Suppressor macrophage (primary cell): ENCODE measurements at places on chromosomes 2 and 18.
A peak's percentile ranks its signal among the peaks of the same experiment; 100 is the strongest.

DNA sequence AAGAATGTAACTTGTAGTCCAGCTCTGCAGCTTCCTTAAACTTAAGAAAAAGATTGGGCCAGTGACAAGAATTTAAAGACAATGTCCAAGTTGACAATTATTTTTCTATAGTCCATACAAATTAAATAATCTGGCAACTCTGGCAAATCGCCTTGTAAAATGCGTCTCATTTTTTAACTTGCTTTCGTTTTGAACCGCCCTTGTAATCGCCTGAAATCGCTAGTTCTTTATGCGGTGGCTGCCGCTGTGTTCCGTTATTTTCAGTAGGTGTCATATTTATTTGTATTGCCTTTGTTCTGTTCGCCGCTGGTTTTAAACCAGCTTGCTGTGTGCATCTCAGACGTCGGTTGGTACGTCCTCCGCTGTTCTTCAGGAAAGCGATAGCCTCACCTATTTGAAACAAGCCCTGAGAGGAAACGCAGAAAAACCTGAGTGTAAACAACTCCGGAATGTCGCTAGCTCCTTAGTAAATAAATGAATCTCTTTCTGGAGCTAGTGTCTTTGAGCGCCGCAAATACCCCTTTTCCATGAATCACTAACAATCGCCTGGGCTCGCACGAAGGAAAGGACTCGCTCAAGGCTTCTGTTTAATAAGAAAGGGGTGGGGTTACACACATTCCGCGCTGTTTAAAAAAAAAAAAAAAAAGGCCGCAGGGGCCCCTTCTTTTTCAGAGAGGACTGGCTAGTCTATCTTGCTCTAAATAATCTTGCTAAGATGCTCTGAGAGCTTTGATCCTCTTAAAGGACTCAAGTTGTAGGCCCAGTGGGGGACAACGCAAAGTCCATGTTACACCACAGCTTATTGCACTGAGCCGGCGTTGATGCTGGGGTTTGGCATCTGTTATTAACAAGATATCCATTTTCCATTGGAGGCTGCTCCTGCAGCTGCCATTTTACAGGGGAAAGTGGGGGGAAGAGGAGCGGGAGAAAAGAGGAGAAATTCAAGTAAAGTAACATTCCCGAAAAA, 3.0 kb downstream of the HOXD8 start:
- peak; percentile 14 for DNase-seq

DNA sequence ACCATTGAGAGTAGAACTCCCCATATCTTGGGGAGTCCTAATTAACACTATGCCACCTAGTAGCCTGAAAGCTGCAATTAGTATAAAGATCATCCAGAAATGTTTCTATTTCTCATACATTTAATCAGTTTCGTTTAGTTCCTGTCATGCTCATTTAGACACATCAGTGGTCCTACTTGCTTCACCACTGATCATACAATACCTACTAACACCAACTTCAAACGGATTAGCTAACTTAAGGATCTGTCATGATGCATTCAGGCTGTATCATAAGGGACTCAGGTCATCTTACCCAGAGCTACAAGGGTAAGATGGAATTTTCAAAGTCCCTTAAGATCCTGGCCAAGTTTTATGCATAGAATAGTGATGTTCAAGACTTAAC, 6.8 kb downstream of the SRSF7 start:
- DNase-seq, result no peak

GRCh38 chr2:216688731-216689340, 6.5 kb downstream of the IGFBP5 start:
- no peak for DNase-seq

DNA sequence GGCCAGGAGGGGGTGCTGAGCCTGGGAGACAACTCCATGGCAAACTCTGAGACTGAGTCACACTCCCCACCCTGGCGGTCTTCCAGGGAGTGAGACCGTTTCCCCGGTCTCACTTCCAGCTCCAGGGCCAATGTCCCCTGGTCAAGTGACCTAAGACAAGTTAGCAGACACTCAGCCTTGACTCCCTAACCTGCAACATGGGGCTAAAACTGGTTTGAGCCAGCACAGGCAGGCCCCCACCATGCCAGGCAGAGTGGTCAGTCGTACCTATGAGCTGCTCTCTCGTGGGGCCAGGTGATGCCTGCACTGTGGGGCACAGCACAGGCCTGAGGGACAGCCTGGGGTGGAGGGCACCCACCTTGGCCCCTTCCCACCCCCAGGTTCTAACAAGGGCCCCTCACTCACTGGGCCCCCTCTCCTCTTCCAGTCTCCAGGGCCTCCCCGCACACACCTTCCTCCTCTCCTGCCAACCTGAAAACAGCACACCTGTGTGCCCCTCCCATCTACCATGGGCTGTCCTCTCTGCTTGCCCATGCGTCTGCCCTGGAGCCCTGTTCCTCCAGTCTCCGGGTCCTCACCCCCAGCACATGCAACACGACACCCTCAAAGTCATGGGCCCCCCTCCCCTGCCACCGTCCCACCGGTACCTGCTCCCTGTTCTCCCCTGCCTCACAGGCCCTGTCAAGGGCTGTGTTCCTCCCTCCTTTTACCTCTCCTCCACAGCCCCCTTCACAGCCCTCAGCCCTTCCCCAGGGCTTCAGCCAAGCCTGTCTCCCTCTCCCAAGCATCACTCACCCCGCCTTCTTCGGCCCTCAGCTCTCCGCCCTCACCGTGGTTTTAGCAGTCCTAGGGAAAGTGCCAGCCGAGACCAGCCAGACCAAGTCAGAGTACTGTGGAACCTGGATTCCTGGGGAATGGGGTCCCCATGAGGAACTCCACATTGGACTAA, 1.6 kb downstream of the GPR17 start:
- DNase-seq, result no peak

DNA sequence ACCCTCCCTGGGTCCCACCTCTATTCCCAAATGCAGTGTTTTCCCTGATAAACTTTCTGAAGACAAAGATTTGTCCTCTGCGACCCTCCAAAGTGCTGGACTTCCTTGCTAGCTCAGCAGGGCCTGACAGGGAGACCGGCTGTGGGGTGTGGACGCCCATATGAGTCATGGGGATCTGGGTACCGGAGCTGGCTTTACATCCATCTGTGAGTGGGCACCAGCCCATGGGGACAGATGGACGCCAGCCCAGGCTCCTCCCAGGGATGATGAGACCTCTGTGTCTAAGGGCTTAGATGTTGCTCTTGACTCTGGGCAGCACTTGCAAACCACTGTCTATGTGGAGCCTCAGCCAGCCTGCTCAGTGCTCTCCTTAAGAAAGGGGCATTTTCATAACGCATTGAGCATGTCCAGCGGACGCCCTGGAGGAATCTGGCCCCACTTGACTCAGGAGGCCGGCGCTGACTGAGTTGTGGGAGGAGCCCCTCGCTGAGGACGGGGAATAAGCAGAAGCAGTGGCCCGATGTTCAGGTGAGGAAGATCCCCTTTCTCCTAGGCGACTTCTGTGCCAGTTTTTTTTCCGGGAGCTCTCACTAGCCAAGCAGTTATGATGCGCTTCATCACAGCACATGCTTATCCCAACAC, 229.4 kb upstream of the MYT1L start:
- no peak for DNase-seq

DNA sequence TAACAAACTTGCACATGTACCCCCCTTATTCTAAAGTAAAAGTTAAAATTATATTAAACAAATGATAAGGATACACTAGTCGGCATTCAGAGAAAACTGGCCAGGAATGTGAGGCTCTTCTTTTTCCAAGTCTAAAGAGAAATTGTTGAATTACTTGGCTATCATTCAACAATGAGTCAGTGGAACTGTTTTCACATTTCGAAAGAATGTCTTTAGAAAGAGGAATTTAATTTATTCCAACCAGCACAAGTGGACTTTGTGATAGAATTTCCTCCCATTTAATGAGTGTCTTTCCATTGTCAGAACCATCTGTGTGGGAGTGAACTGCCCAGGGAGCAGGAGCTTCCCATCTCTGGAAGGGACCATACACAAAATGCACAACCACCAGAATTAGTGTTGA, 792.2 kb downstream of the EPHA4 start:
- no peak for DNase-seq

DNA sequence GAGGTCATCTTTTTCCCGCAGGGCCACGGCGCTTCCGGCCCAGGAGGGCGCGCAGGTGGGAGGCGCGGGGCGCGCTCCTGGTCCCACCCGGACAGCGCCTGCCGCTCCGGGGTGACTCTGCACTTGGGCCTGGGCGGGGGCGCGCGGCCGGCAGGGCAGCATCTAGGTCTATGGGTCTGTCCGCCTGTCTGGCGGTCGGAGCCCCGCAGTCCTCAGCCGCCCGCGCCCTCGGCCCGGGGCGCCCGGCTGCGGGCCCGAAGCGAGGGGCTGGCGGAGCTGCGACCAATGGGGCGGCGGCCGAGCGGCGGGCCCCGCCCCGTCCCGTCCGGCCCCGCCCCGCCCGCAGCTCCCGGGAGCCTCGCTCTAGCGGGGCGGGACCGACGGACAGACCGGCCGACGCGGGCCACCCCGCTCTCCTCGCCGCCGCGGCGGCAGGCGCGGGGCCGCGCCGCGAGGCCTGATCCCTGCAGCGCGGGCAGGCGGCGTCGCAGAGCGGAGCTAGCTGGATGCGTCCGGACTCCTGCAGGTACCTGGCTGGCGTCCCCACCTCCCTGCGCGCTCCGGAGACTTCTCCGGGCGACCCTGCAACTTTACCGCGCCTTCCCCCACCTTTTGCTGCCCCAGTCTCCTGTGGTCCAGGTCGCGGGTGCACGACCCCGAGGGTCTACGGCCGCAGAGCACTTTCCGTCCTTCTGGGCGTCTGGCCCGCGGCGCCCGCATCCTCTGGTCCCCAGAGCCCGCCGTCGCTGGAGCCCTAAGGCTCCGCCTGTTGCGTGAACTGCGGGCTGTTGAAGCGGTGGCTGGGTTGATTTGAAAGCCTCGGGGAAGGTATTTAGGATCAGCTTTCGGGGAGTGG, at the start of gene KCNS3:
Gene KCNS3 (plus strand): TSS at position 387 of the 856 bp plus-strand sequence. CDS start 52,342 bp downstream, outside the sequence.
- peak; percentile 14 for DNase-seq

DNA sequence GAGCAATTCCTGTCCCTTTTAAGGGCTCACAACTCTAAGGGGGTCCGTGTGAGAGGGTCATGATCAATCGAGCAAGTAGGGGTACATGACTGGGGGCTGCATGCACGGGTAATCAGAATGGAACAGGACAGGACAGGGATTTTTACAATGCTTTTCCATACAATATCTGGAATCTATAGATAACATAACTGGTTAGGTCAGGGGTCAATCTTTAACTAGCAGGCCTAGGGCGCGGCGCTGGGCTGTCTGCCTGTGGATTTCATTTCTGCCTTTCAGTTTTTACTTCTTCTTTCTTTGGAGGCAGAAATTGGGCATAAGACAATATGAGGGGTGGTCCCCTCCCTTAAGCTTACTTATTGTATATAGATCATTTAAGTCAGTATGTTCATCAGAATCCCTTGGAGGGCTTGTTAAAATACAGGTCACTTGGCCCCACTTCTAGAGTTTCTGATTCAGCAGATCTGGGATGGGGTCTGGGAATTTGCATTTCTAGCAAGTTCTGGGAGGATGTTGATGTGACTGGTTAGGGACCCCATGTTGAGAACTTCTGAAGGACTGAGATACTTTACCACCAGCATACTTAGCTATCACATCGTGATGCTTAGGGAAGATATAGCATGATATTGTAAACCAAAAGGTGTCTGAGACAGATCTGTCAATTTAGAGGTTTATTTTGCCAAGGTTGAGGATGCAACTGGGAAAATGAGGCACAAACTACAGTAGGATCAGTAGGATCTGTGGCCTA, 2.8 kb upstream of the INPP4A start:
- no peak for DNase-seq

- no peak for DNase-seq
Observed at GRCh38 chr2:219998107-219998506, 370.7 kb downstream of the SLC4A3 start.

- no peak for DNase-seq
Observed at GRCh38 chr18:51503351-51503750, 305.9 kb upstream of the MEX3C start.

DNA sequence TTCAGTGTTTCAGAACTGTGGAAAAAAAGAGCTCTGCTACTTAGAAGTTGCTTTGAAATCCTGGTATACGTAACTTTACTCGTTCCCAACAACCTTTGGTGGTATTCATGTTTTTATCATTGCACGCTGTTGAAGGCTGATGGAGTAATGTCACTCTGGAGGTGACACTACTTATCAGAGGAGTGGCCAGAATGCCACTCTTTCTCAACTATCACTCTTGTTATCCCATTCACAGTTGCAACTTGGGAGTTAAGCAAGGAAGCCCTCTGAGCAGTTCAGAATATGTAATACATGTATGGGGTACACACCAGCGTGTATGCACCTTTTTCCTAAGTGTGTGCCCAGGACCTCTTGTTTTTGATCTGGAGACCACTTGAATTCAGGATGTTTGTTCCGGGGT, 53.6 kb downstream of the TANC1 start:
- no peak for DNase-seq

DNA sequence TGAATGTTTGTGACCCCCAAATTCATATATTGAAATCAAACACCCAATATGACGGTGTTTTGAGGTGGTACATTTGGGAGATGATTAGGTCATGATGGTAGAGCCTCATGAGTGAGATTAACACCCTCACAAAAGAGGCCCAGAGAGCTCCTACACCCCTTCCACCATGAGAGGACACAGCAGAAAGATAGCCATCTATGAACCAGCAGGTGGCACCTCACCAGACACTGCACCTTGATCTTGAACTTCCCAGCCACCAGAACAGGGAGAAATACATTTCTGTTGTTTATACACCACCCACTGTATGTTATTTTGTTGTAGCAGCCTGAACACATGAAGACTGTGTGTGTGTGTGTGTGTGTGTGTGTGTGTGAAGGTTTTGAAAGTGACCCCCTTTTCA, 58.1 kb downstream of the ST3GAL5 start:
- no peak for DNase-seq

DNA sequence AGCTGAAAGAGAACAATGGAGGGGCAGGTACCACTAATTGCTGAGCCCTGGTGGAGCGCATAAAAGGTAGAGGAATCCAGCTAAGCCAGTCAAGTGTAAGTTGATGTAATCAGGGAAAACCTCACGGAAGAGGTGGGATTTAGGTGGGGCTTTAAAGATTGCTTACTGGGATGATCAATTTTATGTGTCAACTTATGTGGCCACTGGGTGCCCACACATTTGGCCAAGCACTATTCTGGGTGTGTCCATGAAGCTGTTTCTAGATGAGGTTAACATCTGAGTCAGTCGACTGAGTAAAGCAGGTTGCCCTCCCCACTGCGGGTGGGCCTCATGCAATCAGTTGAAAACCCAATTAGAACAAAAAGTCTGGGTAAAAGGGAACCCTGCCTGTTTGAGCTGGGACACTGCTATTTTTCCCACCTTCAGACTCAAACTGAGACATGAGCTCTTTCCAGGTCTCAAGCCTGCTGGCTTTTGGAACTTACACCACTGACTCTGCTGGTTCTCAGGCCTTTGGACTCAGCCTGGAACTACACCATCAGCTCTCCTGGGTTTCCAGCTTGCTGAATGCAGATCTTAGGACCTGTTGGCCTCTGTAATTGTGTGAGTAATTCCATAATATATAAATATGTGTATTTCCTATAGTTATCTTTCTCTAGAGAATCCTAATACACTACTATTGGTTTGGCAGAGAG, 67.3 kb downstream of the MYO5B start:
- no peak for DNase-seq

GRCh38 chr2:37790019-37790418, 118.6 kb upstream of the CDC42EP3 start:
- peak; percentile 51 for DNase-seq

- DNase-seq, result no peak
Observed at GRCh38 chr2:240791221-240791800, 28.7 kb downstream of the KIF1A start.

GRCh38 chr2:74414881-74415761, 6.3 kb downstream of the C2orf81 start:
- DNase-seq, result peak; percentile 55

GRCh38 chr2:51027442-51027841, 4.5 kb downstream of the NRXN1 start:
- DNase-seq, result no peak
